Heart right ventricle (tissue), 16 donors: ENCODE measurements at places on chromosomes 12 and 14. TPM values are rescaled to one million over a fixed set of nuclear protein-coding genes. Genes with fewer than 3 reads are reported as not detected.

The DIO2 gene
- polyA plus RNA-seq, result 0.20 TPM

The MYF5 gene
- not detected for polyA plus RNA-seq

DNA sequence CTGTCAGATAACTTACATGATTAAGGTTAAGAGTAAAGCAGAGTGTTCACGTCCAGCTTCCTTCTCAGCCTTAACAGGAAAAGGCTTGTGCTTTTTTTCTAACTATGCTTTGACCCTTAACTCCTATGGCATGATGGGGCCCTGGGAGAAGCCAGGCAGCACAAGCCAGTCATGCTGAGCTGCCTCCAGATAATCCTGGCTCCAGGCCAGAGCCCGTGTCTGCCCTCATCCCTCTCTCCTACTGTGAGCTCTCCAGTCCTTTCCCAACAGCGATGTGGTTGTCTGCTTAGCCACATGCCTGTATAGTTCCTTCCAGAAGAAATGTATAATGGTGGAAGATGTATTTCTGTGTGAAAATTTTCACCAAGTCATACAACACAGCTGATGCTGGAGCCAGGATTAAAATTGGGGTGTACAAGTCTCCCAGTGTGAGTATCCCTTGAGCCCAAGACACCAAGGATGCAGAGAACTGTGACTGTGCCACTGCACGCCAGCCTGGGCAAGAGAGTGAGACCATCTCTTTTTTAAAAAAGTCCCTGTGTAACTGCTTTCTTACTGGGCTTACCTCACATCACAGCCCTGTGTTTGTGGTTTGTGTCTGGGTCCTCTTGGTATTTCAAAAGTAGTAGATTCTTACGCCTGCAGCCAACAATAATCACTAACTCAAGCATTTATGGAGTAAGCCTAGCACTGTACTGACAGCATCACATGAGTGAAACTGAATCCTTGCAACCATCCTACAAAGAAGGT lies 7.9 kb upstream of the ITFG2 start:
- no peaks in the 10 kb centered on the region for H3K4me1 ChIP-seq
- no peaks in the 10 kb centered on the region for H3K36me3 ChIP-seq
- peak overlapping the region; percentile 66 for H3K27ac ChIP-seq
- no peaks in the 10 kb centered on the region for H3K27me3 ChIP-seq
- peak; percentile 69 for DNase-seq
- H3K4me3 ChIP-seq, result no peak overlapping the region

DNA sequence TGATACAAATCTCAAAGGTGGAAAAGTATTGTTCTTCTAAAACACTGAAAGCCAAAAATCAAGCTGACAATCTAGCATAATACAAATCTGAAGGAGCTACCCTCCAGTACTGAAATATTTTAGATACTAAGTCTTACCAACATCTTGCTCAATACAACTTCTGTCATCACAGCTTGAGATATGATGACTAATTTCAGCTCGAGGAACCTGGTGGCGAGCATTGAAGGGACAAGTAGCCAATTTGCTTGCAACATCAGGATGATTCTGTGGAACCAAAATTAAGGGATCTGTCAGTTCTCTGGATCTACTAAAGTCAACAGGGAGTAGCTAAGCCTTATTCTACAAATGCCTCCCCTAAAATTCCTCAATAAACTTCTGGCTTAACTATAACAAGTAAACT lies 10.4 kb downstream of the GTSF1 start:
- DNase-seq, result no peak
- no peak overlapping the region for H3K4me3 ChIP-seq
- no peak overlapping the region for H3K27ac ChIP-seq
- no peaks in the 10 kb centered on the region for H3K36me3 ChIP-seq
